ENCODE measurements at places on chromosomes 7 and 10.
A peak's percentile ranks its signal among the peaks of the same experiment; 100 is the strongest.

DNA sequence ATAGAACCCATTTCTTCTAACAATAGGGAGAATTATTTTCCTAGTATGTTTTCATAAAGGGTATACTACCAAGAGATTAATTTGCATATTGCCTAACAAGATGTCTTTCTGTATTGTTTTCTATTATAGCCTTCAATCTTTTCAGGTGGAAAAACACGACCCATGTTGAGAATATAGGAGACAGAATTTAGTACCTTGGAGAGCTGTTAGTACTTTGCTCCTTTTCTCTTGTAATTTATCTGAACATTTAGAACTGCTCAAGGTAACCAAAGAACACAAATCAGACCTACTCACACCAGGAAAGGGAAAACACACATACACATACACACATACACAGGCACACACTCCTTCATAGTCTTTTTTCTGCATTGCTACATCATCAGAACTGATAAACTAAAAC, 7.8 kb upstream of the TRDMT1 start:
- DNase-seq: no peak

GRCh38 chr7:119090851-119091250, 866.3 kb downstream of the ANKRD7 start:
- DNase-seq: no peak

DNA sequence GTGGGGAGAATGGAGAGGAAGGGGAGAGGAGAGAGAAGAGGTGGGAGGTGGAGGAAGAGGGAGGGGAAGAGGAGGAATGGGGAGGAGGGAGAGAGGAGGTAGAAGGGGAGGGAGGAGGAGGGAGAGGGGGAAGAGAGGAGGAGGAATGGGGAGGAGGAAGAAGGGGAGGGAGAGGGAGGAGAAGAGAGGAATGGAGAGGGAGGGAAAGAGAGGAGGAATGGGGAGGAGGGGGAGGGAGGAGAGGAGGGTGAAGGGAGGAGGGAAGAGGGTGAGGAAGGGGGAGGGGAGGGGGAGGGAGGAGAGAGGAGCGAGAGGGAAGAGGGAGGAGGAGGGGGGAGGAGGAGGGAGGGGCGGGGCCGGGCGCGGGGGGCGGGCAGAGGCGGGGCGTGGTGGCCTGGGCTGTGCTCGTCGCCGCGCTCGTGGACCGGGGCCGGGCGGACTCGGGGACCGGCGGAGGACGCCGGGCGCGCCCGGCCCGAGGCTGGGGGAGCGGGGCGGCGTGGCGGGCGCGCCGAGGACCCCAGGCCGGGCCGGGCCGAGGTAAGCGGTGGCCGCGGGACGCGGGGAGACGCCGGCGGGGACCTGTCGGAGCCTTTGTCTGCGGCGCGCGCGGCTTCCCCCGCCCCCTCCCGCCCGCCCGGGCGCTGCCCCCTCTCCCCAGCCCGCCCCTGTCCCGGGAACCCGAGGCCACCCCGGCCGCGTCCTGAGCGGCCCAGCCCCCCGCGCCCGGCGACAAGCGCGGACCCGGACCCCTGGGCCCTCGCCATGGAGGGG, at the start of gene SLC29A4:
SLC29A4 (plus strand) TSS at position 401 of the 774 bp plus-strand sequence. CDS start 4,874 bp downstream, outside the sequence.
- peak; percentile 43 for DNase-seq

DNA sequence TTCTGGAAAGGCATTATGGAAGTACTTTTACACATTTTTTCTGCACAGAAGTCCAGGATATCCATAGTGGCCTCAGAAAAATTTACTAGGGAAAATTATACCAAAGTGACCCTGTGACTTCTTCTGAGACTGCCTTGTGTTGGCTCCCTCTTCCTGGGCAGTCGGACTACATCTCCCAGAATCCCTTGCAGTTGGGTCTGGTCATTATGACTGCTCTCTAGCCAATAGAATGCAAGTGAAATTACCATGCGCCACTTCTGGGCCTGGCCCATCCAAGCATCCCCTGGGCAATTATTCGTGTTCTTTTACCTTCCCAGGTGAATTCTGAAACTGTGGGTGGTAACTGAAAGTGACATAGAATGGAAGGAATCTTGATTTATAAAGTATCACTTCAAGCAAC, 430.9 kb downstream of the ACTR3B start:
- peak; percentile 28 for DNase-seq

GRCh38 chr10:102435133-102435497, 2.7 kb upstream of the CUEDC2 start:
- no peak for DNase-seq

- DNase-seq: no peak
These were observed 186.9 kb upstream of the PHYHIPL start for GRCh38 chr10:58989486-58990039.

DNA sequence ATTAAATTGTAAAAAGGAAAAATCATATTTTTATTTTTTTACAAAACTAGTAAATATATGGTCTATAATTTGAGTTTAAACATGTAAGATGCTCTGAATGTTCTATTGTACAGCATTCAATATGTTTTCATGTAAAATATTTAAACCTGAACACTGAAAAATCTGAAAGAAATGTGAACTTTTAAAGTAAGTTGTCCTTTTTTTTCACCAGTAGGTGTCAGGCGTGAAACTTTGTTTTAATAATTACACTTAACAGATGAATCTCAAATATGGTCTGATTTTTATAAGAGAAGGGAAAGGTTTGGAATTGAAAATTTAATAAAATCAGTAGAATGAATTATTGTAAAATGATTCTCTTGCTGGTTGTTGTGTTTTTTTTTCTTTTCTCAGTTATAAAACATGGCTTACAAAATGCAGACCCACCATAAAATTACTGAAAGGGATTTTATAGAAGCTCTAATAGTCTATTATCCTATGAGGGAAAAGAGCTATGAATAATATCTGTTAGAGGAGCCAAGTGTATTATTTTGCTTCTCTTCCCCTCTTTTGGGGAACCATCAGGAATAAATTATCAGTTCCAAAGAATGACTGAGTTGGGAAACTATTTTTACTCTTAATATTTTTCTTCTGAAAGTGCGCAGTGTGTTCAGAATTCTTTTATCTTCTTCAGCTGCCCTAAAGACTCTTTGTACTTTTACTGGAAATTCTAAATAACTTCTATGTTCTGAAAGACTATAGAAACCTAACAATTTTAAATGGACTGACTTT, 217.7 kb upstream of the FZD1 start:
- DNase-seq: peak; percentile 27

DNA sequence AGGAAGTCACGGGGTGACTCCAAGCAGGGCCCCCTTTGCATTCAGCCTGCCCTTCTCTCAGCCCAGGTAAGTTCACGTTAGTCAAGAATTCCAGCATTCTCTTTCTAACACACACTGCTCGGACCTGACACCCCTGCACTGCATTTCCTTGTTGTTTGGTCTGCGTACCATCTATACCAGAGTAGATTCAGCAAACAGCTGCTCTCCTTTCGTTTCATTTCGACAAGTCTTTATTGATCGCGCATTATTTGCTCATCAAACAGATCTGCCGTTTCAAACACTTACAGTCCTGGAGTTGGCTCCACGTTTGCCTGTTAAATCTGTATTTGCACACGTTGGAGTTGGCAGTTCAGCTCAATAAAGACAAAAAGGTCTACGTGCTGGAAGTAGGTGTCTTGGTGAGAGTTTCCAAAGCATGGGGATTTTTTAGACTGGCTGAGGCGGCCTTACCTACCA, 495.1 kb downstream of the RPS24 start:
- DNase-seq: peak; percentile 74

GRCh38 chr10:122476333-122476695, 15.0 kb downstream of the HTRA1 start:
- peak; percentile 24 for DNase-seq

DNA sequence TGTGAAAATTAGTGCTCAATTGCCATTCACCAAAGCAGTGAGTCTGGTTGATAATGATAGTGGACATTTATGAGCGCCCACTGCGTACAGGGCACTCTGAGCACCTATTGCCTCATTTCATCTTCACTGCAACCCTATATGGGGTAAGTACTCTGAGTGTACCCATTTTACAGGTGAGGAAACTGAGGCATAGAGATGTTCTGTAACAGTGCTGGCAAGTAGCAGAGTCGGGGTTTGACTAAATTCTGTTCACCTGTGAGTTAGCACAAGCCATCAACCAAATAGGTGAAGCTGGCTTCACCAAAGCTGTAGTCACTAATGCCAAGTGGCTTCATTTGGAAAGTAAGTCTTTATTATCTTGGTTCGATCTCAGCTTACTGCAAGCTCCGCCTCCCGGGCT, 135.8 kb downstream of the SPAG6 start:
- no peak for DNase-seq

GRCh38 chr10:73999703-74000102, 1.8 kb downstream of the VCL start:
- DNase-seq: no peak

GRCh38 chr10:131689016-131689415, 211.8 kb upstream of the PPP2R2D start:
- DNase-seq: no peak

GRCh38 chr7:41847151-41847550, 144.3 kb upstream of the INHBA start:
- no peak for DNase-seq

DNA sequence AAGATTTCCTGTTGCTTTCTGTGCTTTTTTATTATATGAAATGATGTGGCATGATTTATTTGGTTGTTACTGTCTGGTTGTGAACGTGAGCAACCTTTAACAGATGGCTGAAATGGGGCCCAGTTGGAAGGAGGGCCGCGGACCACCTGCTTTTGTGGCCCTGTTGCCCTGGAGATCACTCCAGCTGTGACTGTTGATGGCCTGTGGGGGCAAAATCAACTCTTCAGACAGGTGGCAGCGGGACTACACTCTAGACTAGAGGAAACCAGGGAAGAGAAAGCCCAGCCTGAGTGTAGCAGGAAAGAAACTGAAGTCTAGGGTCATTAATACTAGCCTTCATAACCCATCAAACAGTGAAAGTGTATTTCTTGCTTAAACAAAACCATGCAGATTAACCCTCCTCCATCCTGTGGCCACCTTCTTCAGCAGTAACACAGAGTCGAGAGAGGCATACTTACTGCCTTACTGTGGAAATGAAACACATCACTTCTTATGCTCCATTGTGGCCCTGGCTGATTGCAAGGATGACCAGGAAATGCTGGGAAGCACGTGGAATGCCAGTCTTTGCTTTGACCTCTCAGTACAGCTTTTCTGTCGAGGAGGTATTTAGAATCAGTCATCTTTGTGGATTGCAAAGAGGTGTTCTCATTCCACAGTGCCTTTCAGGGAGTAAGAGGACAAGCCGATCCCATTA, 80.5 kb downstream of the CCNY start:
- DNase-seq: peak; percentile 12

GRCh38 chr7:90298145-90299038, 22.7 kb downstream of the FAM237B start:
- no peak for DNase-seq

DNA sequence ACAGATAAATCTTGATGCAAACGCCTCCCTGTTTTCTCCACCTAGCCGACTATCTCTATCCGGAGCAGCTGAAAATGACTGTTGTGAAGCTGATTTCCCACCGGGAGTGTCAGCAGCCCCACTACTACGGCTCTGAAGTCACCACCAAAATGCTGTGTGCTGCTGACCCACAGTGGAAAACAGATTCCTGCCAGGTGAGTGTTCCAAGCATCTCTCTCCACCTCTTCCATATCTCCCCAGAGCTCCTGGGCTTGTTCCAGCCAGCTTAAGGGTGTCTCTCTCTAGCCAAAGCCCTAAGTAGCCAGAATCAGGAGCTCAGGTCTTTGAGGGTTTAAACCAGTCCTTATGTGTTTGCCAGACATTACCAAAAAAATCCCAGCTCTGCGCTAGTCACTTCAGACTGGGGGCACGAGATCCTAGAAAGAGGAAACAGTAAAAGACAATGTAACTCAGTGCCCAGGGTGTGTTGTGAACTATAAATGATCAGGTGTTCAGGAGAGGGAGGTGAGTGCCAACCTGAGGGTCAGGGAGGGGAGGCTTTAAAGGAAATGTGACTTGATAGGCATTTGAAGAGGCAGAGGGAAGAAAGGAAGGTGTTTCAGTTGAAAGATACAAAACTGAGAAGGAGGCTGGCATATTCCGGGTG, 4.4 kb downstream of the PLAU start:
- no peak for DNase-seq

- DNase-seq: no peak
These were observed 10.7 kb downstream of the CCDC6 start for GRCh38 chr10:59895629-59896116.
